ENCODE measurements at places on chromosomes 3 and 15.

GRCh38 chr3:41194701-41195100 lies 4.6 kb upstream of the CTNNB1 start:
- DNase-seq = no peak

DNA sequence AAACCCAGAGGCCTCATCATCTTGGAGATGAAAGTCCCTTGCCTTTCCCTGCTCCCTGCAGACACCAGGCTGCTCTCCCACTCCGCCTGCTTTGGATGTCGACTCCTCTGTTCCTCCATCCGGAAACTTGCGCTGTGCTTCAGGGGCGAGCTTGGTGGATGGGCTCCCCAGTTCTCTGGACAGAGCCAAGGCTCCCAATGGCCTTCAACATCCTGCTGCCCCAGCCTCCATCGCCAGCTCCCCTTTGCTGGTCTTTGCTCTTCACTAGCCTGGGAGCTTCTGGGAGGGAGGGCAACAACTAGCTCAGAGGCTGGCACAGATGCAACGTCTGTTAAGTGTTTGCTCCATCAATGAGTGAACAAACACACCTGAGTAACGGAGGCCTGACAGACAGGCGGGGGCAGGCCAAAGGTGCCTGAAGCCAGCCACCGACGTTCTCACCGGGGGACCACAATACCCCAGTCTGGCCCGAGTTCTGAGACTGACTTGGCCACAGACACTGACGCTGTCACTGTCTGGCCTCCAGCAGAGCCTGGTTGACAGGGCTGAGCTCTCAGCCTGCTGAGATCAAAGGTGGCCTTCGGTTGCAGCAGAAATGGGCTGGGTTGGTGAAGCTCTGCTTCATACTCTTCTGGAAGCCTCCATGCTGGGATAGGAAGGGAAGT lies 39.0 kb downstream of the RGMA start:
- no peak for DNase-seq

- DNase-seq = no peak
Measured at GRCh38 chr3:38119821-38120692, 16.9 kb downstream of the ACAA1 start.

DNA sequence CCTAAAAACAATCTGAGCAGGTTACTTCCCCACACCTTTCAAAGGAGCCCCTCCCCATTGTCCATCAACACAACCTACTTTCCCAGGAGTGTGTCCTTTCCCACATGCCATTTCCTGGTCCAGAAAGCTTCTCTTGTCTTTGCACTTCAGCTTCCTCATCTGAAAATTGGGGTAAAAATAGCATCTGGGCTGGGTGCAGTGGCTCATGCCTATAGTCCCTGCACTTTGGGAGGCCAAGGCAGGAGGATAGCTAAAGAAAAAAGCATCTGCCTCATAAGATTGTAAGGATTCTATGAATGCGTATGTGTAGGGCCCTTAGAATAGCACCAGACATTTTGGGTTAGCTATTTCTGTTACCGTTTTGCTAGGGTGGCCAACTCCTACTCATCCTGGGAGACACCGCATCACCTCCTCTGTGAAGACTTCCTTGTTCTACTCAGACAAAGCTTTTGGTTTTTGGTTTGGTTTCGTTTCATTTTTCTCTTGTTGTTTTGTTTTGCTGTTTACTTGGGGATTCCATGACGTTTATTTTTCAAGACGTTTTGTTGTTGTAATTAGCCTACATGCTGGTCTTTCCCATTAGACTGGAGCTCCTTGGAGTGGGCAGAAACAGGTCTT lies 224.4 kb upstream of the TLE3 start:
- DNase-seq = no peak

DNA sequence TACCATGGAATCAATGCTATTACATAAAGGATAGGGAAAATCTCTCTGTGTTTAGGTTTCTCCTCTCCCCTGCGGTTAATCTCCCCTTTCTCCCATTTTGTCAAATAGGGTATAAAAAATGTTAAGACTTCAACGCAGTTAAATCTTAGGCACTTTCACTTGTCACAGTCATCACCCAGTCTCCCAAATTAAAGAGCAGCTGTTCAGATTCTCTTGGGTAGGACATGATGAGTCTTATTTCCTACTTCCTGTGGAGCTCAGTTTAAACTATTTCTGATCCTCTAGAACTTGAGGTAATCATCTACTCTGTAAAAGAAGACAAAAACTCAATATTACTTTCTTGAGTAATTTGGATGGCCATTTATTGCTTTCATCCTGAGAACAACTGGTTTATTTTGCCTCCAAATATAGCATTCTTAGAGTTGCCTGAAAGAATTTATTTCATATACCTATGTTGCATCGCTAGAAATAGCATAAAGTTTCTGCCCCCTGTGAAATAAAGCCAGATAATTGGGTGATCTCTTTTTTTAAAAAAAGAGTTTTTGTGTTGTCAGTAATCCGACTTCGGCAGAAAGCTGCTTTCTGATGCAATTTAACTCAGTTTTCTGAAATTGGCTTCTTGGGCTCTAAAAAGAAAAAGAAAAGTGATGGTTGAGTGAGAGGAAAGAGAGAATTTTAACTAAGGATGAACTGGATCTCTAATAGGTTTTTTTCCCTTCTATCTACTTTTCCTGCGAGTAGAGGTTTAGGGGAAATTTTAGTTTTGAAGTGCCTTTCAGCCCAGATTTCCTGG lies 20.7 kb downstream of the RAP2B start:
- no peak for DNase-seq

- no peak for DNase-seq
Measured at GRCh38 chr3:136381051-136381450, 130.9 kb downstream of the PCCB start.

- no peak for DNase-seq
Measured at GRCh38 chr3:77524463-77524862, 484.6 kb downstream of the ROBO2 start.

- DNase-seq = no peak
Measured at GRCh38 chr3:31064021-31064420, 169.6 kb upstream of the GADL1 start.

DNA sequence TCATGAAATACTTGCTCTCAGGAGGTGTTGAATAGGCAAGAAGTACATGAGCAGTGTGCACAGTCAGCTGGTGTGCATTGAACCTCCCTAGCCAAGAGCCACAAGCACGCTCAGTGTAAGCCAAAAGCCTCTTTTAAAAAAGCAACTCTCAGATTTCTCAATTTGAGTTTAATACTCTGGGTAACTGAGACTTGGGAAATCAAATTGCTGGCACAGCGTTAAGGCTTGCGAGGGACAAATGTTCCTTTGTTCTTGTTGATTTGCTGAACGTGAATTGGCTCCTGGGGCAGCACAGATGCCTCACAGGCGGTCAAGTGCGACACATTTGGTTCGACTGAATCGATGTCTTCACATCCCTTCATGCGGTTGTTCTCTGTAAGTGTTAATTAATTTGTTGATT lies at the start of gene FAM240A:
TSS of gene FAM240A (plus strand) at position 202 of the 400 bp plus-strand sequence. CDS start at position 361, 159 bp downstream.
- no peak for DNase-seq
